ENCODE measurements at places on chromosomes 3 and 15.

DNA sequence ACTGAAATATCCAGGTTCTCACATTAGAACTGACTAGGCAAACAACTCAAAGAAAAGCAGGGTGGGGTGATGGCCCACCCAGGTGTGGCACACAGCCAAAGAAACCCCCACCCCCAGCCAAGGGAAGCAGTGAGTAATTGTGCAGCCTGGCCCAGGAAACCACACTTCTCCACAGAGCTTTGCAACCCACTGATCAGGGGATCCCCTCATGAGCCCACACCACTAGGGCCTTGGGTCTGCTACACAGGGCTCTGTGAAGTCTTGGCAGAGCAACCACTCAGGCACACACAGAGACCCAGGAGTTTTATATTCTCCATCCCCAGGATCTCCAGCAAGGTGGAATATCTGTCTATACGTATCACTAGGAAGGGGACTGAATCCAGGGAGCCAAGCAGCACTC lies 22.2 kb upstream of the TRIM42 start:
- DNase-seq: no peak

DNA sequence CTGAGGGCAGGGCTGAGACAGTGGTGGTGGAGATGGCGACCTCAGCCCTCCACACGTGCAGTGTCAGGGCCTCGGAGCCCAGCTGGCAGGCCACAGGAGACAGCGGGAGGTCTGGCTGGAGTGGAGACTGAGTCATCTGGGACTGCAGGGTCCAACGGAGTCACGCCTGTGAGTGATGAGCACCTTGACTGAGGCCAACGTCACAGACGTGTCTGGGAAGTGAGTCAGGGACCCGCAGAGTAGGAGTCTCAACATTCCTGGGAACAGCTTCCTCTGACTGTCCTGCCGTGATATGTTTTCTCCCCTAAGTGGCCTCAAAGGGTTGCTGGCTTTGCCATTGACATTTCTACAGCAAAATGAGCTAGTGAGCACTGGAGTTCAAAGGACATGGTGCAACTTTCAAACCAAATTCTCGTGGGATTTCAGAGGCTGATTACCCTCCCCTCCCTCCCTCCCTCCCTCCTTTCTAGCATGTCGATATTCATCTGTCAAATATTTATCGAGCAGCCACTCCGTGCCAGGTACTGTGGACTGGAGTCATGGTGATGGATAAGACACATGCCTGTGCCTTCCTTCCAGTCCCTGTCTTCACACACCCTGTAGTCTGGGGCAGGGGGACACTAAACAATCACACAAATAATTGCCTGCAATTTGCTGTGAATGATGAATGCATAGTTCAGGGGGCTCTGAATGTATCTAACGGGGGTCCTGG lies 53.3 kb upstream of the AMOTL2 start:
- no peak for DNase-seq

DNA sequence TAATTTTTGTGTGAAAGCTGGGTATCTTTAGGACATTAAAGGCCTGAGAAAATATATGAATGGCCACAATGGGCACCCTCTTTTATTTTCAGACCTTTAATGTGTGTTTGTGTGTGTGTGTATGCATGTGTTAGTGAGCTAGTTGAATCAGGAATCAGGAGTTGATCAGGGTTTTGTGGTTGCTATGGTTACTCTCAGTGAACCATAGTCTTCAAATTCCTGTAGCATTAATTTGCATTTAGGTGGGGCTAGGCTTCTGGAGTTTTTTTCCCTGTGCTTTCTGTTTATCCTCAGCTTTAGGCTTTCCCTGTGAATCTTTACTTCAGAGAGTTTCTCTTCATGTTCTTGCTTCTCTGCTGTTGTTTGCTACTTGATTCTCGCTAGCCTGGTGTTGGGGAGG lies 122.0 kb upstream of the ONECUT1 start:
- DNase-seq: no peak

- DNase-seq: no peak
Observed at GRCh38 chr3:57592306-57592705, 4.8 kb downstream of the ARF4 start.

- DNase-seq: no peak
Observed at GRCh38 chr3:52454938-52455282, 494 bp upstream of the NISCH start.

DNA sequence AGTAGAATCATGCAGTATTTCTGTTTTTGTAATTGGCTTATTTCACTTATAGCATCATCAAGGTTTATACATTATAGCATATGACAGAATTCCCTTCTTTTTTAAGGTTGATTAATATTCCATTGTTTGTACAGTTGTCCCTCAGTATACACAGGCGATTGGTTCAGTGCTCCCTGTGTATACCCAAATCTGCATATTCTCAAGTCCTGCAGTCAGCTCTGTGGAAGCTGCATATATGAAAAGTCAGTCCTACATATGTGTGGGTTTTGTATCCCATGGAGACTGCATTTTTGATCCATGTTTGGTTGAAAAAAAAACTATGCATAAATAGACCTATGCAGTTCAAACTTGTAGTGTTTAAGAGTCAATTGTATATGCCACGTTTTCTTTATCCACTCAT lies 127.7 kb downstream of the ISL2 start:
- DNase-seq: no peak

- DNase-seq: no peak
Observed at GRCh38 chr3:183069086-183069485, 30.2 kb downstream of the MCCC1 start.

DNA sequence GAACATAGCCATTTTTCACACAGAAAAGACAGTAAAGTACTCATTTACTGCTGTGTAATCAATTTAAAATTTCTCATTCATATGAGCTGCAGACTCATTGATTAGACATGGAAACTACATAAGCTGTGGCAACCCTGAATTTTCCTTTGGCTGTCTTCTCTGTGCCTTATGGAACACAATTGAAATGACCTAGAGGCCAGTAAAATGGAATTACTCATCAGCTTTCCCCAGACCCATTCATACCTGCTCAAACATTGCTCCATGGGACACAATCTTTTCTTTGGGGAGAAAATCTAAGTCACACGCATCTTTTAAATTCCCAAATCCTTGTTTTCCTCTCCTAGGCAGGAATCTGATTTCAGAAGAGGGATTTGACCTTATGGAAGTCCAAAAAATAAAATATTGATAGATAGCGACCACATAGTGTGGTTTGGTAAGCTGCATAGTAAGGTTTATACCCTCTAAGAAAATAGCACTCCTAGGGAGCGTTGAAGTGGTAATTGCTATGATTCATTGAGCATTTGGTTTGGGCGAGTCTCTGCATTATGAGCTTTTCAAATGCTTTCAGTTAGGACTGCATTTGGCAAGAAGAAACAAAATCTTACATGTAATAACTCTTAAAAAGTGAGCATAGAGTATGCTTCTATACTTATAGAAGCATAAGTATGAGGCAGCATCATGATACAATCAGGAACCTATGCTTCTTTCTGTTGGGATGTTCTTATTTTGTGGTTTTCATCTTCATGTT lies 243.4 kb upstream of the GADL1 start:
- no peak for DNase-seq

GRCh38 chr3:67642734-67643133 lies 11.7 kb downstream of the SUCLG2 start:
- no peak for DNase-seq

DNA sequence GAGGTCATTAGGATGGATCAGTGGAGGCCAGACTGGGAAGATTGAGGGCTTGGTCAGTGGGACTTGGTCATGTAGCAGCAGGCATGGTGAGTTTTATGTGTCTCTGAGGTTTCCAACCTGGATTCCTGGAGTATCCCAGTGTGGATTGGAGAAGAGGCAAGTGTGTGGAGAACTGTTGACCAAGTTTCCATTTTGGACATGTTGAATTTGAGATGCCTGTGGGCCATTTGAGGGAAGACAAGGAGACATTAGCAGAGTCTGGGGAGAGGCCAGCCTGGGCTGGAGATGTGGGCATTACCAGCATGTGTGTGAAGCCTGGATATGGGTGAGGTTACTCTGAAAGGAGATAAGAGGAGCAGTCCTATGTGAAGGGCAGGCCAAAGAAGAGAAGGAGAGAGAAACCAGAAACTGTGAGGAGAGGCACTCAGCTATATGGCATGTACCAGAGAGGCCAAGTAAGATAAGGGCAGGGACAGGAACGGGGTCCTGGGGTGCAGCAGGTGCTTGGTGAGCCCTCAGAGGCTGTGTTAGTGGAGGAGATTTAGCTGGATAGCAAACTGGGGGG lies 4.3 kb downstream of the SLC25A38 start:
- DNase-seq: no peak

GRCh38 chr3:108830381-108830780 lies 7.8 kb downstream of the TRAT1 start:
- DNase-seq: no peak

DNA sequence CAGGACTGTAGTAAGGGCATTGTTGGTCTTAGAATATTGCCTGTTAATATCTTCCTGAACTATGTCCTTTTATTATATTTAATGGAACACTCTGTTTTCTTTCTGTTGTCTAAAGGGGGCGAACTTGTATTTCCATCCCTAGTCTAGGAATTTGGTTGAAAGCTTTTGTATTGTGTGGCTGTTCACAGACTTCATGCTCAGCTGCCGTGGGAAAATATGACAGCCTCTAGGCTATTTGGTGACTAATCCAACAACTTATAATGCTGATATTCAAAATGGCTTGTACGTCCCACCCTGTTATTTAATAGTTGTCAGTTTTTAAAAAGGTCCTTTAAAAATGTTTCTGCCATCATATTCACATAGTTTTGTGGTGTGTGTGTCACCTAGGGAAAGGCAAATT lies 202.6 kb downstream of the KLHL25 start:
- no peak for DNase-seq

- DNase-seq: no peak
Observed at GRCh38 chr3:193836918-193837317, 243.9 kb downstream of the OPA1 start.

DNA sequence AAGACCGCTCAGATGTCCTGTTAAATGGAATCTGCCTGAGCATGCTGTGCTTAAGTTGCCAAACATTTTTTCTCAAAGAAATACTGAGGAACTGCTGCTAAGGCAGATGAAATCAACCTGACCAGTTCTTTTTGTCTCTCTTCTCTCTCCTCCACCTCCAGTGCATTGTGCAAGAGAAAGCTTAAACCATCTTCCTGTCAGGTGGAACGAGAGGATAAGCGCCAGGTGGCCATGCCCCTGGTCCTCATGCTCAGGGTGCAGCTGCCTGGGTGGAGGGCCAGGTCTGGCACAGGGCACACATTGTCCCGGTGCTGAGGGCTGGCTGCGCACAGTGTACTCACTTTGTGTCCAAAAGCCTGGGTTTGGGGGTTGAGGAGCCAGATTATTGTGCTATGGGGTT lies 176.2 kb upstream of the TP63 start:
- no peak for DNase-seq

DNA sequence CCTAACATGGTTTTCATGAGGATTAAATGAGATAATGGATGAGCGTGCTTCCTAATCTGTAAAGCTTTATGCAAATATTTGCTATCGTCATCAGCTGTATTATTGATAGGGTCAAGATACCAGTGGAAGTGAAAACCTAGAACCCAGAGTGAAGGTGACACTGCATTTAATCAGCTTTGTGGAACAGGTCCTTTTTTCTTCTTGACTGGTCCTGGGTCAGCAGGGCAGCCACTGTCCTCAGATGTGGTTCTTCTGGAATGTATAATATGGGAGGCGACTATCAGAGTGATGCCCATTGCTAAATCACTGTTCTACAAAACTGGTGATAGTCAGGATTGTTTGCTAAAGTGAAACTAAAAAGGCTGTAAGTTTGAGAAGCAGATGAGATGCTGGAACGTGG lies 41.4 kb downstream of the SORD start:
- no peak for DNase-seq

- no peak for DNase-seq
Observed at GRCh38 chr3:25293736-25294135, 134.3 kb upstream of the RARB start.

GRCh38 chr3:16236856-16237393 lies 27.8 kb downstream of the DPH3 start:
- no peak for DNase-seq

DNA sequence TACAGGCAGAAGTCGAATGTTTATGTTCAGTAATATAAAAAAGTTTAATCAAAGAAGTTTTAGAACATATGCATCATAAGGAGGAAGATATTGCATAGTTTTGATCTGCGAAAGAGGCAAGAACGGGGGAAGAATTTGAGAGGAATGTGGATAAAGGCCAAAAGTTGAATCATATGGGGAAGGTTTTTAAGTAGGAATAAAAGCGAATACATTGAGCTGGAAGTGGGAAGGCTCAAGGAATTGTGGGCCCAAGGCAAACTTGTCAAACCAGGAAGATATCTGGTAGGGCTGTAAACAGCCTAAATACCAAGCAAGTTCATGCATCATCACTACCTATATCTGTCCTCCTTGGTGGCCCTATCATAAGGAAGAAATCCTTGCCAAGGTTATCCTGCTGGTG lies 186.9 kb downstream of the MAGI1 start:
- DNase-seq: no peak

- no peak for DNase-seq
Observed at GRCh38 chr3:123536153-123536895, 48.5 kb downstream of the HACD2 start.

DNA sequence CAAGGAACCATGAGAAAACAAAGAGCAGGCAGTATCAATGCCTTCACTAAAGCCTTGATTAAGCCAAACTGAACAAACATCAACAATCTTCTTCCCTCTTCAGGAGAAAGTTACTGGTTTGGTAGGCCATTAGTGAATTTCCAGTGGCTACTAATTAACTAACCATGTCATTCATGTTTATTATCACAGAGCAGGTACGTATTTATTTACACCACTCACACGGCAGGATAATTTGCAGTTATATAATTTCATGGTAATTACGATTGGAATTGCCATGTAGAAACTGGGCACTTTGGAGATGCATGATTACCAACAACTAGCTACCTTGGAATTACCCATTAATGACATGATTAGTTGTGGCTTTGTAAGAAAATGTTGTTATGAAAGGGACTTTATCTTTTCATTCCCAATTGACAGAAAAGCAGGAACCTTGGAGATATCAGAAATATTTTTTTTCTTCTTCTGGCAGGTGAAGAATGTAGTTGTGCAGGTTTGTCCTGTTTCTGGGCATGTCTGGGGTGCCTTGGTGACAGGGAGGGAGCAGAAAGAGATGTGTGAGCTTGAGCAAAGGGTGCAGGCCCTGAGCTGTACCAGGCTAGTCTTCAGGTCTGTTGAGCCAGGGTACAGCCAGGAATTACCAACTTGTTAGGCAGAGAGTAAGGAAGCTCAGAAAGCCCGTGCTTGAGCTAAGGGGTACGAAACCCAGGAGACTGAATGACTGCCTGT lies 310.7 kb downstream of the RORA start:
- no peak for DNase-seq

Data from CD4-positive, alpha-beta T cell treated with Interleukin-4 for 1 hour (primary cell).